ENCODE measurements at places on chromosomes 1 and 21.

DNA sequence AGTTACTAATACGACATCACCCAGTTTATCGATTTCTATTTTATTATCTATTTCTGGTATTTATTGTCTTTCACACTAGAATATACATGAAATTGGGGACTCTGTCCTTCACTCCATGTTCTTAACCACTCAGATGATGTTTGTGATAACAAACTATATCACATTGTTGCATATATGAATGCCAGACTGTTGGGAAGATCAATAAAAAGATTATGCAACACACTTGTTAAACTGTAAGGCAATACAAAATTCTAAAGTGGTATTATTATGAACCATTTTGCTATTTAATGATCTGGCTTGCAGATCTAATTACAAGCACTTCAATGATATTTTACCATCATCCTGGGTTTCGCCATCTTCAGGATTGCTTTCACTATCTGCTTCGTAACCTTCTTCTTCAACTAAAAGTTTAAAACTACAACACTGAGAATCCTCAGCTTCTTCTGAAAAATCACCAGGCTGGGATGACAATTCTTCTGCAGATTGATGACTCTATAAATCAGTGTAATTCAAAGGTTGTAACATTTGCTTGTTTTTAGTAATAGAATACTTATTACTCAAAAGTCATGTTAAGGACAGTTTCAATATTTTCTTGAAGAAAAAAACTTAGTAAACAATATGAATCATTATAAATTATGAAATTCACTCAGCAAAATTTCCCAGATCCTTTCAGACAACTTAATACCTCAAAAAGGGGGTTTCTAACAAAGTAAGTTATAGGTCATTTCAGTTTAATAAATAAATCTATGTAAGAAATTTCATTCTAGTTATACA lies 63.9 kb downstream of the LYST start:
- no peak for DNase-seq

DNA sequence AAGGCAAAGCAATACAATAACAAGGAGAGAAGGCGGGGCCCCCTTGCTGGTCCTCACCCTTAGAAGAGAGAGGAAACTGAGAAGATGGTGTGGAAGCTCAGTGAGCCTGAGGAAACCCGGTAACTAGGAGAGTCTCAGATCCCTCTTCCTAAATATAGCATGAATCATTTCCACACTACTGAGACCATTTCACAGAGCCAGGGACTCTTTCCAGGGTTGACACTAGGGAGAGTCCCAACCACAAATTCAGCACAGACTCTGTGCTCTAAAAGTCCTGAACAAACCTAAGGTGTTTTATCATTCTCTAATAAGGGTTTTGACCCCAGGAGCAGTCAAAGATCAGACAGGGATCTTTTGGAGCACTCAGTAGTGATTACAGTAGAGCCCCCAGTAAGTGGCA lies 647.7 kb downstream of the KCNT2 start:
- DNase-seq = no peak

DNA sequence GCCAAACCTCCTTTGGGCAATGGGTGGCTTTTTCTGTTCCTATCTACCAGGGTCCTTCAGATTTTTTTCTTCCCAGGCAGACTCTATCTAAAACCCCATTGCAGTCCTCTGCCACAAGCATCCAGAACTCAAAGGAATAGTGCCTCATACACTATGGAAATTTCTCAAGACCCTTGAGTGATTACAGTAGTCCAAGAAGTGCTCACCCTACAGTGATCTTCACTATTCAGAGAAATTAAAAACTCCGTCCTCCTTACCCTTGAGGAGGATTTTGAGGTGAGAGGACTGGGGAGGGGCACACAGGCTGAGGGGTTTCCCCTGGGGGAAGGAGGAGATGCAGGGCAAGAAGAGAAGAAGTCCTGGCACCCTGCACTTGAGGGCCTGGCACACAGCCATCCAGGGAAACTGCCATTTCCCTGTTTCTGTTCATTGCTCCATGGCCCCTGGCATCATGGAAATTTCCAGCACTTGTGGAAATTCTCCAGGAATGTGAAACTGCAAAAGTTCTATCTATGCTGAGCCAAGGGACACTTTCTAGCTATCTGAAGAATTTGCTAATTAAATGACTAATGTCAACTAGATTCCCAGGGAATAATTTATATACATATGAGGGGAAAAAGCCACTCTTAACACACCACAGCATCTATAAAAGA lies 102.5 kb upstream of the ATP1B1 start:
- DNase-seq = no peak

DNA sequence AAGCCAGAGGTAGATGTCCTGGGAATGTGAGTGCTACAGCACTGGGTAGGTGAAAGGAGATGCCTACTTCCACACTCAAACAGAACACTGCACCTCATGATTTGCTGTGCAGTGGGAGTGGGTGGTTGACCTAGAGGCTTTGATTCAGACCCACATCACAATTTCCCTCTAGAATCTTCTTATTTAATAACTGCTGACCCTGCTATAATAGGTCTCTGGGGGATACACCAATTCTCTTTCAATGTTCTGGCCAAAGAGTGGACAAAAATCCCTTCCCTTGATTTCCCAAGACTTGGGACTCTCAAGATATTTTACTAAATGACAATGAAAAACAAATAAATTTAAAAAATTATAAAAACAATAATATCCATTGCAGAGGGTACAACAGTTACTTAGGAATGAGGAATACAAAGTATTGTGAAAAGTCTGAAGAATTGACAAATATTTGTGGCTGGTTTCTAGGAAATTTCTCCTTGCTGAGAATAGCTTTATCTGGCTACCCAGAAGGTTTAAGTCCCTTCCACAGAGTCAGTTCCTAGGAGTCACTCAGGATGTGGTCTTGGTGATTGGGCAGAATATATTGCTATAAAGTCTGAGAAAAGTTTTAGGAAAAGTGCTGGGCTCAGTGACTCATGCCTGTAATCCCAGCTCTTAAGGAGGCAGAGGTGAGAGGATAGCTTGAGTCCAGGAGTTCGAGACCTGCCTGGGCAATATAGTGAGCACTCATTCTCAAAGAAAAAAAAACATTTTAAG lies 2.4 kb upstream of the FCGR2A start:
- no peak for DNase-seq

DNA sequence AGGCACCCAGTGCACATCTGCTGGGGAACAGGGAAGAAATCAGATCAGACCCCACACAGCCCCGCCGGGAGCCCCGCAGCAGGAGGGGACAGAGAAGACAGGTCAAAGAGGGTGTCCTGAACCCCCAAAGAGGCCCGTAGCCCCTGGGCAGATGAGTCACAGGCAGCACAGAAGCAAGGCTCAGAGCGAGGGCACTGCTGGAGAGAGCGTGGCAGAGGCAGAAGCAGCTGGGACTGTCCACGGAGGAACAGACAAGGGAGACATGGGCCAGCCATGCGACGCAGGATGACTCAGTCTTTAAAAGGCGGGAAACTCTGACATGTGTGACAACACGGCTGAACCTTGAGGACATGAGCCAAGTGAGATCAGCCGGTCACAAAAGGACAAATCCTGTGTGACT lies 14.5 kb upstream of the PRDM16 start:
- DNase-seq = no peak
